ENCODE measurements at places on chromosomes 2 and 18.

GRCh38 chr2:151302879-151303278 is 13.4 kb upstream of the NMI start:
- no peak for DNase-seq

DNA sequence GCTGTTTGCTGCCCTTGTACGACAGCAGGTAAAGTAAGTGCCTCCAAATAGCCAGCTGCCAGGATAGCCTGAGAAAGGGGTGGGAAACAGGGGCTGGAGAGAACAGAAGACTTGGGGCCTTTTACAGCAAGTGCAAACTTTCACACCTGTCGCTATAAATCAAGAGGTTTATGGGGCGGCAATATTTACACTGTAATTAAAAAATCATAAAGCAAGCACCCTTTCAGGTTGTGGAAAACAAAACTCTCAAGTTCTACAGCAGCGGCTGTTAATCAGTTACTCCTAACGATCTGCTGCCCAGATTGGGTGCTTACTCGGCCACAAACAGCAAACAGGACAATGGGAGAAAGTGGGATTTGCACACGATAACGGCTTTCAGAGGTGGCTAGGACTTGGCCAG is 359.5 kb upstream of the ETAA1 start:
- DNase-seq, result no peak

DNA sequence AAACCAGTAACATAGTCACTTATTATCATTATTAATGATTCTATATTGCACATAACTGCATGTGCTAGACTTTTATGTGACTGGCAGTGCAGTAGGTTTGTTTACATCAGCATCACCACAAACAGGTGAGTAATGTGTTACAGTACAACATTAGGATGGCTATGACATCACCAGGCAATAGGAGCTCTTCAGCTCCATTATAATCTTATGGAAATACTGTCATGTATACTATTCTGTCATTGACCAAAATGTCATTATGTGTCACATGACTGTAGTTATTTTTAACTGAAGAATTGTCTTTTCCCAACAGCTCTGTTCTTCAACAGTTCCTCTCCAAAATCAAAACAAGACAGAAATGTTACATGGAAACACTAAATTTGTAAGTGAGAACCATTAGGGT is 96.3 kb downstream of the C18orf54 start:
- DNase-seq, result no peak

DNA sequence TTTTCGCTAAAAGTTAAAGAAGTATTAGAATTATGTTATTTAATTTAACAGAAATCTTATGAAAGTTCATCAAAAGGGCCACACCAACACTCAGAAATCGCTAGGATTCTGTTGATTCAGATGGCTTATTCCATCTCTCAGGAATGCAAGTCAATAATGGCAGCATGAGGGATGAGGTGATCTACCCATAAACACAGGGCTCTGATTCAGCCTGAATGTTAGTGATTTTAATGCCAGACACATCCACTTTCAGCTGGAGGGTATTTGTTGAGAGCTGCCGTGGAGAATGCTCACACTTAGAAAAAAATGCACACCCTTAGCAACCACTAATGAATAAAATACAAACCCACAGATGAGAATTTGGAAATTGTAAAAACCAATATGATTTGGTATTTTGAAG is 173.3 kb upstream of the ERBB4 start:
- peak; percentile 57 for DNase-seq

DNA sequence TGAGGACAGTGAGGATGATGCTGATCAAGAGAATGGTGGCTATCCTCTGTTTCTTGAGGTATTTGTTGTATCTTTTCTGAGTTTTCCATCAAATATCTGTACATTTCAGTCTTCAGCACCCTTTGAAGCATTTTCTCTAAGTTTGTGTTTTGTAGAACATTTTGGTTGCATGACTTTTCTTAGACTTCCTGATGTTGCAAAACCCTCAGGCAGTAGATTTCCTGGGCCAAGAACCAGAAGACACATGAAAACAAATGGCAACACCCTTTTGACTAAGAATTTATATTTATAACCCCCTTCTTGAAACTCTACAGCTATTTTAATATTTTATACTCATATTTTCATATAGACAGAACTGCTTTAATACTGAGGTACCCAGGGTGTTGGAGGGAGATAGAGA is 16.2 kb downstream of the HNMT start:
- DNase-seq, result no peak

DNA sequence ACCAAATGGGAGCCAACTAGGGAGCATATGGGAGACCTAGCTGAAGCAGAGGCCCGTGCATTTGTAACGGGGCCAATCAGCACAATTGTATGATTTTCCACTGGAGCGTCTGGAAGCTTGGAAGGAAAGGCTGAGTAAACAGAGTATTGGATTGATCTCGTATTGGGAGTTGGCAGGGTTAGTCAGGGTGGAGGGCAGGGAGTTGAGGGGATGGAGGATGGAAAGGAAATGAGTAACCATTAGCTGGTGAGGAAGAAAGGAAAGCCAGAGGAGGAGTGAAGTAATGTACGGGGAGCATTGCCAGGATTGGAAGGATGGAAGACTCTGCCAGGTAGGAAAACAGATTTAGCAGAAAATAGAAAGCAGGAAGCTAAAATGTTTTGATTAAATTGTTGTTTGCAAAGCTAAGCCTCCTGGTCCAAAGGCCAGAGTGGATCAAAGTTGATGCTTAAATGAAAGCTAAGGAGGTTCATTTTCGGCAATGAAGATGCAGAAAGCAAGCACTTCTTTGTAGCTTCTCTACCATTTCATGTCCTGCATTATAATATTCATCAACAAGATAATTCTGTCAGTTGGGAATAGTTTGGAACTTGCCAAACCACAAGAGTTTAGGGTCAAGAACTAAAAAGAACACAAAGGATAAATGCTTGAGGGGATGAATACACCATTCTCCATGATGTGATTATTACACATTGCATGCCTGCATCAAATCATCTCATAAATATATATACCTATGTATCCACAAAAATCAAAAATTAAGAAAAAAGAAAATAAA is 75.6 kb upstream of the TTN start:
- DNase-seq, result no peak

DNA sequence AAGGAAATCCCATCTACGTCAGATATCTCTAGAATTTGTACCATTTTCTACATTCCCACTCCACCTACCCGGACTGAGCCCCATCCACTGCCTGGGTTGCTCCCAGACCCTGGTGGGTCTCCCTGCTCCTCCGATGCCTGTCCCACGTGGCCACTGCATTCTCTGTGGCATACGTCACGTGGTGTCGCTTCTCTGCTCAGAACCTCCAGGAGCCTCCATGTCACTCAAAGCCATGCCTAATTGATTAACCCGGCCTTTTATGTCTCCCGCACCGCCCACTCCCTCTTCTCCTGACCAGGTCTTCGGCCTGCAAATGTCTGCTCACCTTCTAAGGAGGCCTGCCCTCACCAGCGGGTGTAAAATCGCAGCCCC is 176.6 kb downstream of the HDAC4 start:
- no peak for DNase-seq

GRCh38 chr18:45837283-45838070 is 12.0 kb downstream of the SIGLEC15 start:
- DNase-seq, result no peak

DNA sequence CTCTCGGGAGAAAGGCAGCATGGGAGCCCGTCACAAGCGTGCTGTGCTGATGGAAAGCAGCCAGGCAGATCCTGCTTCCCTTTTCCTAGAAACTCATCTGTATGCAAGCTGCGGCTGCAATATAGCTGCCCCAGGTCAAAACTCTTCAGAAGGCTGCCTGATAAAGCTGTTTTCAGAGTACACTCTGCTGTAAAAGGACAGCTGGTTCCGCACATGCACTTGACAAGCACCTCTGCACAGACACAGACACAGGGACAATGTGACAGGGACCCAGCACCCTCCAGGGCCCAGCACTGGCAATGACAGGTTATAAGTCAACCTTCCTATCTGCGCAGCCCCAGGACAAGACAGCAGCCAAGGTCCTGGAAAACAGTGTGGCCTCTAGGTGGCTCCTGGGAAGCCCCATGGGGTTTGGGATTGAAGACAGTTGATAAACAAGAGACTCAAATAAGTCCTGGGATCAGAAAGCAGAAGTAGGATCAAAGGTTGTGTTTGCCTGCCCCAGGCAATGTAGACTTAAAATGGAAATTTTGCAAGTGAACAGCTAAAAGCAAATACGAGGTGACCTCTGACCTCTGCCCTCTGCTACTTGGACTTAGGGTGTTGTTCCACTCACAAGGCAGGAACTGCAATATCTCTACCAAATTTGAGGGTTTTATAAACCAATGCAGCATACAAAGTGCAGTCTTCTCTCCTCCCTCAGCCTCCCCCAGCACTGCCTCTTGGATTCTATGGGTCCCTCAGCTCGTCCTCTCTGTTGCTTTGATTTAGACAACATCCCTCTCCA is 16.9 kb downstream of the SLC66A2 start:
- DNase-seq, result no peak

DNA sequence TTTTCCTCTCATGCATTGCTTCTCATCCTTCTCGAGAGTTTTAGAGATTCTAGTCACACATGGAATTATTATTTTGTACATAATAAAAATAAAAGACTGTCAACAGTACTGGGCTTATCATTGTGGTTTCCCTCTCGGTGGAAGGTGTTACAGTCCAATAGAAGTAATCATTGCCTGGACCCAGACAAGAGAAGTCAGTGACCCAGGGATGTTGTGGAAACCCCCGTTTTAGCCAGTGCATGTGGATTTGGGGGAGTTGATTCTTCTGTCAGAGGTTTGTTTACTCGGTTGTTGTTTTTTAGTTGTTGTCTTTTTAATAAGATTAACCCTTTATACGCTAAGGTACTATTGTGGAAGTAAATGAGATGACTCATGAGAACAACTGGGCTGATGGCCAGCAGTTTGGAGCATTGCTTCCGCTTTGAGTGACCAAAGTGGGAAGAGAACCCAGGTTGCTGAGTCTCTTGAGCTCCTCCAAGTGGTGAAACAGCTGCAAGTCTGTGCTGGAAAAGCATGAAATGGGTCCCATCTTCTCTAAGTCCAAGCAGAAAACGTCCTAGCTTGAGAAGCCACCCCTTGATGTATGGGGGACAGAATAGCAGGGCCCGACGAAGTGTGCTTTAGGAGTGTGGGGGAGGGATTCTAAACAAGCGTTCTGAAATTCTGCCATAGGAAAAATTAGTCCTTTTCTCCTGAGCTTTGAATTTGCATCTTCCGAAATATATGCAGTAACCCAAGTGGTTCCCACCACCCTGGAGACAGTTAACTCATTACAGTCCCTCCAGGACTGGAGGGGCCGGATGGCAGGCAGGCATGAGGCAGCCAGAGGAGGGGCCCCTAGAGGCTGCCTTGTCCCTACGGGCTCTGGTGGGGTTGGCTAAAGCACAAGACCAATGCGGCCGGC is 61.8 kb upstream of the GPR45 start:
- DNase-seq, result peak; percentile 29

DNA sequence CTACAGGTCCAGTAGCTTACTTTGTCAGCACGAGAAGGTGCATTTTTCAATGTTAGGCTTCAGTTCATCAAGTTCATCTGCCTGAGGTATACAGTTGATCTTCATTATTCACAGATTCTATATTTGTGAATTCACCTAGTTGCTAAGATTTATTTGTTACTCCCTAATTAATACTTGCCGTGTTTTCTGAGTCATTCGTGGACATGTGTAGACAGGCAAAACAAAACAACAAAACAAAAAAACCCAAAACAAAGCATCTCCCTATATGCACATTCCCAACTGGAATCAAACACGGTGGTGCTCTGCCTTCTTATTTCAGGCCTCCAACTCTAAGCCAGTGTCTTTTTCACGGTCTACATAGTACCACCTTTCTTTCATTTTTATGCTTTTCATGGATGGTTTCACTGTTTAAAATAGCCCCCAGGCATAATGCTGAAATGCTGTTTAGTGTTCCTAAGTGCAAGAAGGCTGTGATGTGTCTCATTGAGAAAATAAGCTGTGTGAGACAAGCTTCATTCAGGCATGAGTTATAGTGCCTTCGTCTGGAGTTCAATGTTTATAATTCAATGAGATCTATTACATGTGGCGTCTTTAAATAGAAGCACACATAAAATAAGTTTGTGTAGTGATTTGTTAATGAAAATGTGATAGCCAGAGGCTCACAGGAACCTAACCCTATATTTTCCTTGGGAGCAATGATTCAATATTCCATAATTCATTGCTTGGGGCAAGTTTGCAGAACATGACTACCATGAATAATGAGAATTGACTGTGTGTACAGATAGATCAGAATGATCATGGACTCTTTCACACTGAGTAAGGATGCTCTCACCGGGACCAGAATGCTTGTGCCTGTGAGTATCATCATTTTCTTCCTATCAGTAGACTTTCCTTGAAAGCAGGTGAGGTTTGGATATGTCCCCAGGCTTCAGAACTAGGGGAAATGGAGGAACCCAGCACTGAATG is 24.6 kb downstream of the ITGB6 start:
- DNase-seq, result no peak

DNA sequence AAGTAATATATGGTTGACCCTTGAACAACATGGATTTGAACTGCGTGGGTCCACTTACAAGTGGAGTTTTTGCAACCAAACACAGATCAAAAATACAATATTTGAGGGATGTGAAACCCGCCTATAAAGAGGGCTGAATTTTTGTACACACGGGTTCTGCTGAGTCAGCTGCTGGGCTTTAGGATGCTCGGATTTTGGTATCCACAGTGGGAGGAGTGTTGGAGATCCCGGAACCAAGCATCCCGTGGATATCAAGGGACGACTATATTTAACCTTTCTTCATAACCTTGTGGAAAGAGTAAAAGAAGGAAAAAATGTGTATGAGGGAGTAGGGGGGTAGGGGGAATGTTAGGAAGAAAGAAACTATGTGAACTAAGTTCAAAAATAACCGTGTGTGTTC is 10.0 kb upstream of the INPP1 start:
- DNase-seq, result no peak

GRCh38 chr18:7002107-7002506 is 115.5 kb downstream of the LAMA1 start:
- no peak for DNase-seq

DNA sequence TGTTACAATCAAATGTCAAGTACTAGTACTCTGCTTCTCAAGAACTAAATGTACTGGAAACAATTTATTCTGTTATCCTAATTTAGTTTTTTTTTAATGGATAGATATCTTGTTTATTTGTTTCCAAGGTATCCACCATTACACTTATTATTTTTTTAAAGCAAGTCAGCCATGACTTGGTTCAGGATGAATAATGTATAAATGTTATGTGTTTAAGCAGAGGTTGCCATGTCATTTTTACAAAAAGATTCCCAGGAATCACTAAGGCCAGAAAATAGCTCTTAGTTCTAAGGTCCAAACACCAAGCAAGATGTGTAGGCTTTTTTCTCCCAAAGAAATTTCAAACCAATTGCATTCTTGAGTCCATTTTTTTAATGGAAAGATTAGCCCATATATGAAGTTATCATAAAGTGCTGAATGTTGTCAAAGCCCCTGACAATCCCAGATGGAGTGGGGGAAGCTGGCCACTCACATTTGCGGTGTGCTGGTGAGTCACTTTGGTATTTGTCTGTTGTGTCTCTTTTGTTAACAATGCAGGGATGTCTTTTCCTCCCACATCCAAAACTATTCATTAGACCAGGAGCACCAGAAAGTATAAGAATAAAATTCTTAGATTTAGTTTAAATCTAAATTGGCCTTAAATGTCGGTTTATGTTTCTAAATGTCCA is 158.9 kb downstream of the COL6A3 start:
- DNase-seq, result no peak

GRCh38 chr18:30056528-30056927 is 986.0 kb downstream of the DSC3 start:
- no peak for DNase-seq

- DNase-seq, result no peak
Measured at GRCh38 chr2:33067598-33067997, 120.8 kb downstream of the LTBP1 start.

- no peak for DNase-seq
Measured at GRCh38 chr2:105671156-105671555, 73.6 kb upstream of the NCK2 start.
